Mesendoderm (in vitro differentiated cells): ENCODE measurements at places on chromosomes 4 and X.

GRCh38 chr4:184476695-184477094 lies 2.3 kb upstream of the IRF2 start:
- no peak for DNase-seq

DNA sequence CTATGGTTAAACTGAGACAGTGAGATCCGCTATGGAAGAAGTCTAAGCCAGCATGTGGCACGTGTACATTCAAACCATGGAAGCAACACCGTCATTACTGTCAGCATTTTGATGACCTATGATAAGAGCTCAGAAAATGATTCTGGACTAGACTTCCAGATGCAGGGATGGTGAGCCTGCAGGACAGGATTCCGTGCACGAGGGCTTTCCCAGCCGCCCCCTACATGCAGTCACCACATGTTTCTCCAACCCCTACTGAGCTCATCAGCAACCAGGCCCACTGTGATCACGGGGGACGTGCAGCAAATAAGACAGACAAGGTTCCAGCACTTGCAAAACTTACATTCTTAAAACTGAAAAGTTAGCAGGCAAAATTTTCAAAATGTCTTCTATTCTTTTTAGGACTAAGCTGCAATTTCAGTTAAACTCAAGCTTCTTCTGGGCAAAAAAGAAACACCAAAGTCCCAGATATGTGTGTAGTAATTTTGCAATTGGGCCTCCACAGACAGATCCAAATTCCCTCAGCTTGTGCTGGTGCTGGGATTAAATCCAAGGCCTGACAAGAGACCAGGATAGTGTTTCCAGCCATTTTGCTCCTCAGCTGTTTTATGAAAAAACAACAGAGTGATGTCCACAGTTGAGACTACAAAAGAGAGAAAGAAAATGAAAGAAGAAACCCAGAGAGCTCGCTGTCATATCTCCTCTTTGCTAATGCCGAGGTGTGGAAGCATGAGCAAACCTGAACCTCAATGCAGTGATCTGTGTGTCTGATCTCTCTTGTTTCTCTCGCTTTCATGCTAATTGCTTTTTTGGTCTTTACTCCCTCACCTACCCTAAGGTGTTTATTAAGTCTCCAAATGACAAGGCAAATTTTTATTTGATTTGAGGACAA lies 118.2 kb downstream of the AFAP1 start:
- DNase-seq = no peak

GRCh38 chr4:147580396-147580795 lies 36.8 kb upstream of the TMEM184C start:
- no peak for DNase-seq

- no peak for DNase-seq
These were observed 61.2 kb downstream of the HMGB2 start for GRCh38 chr4:173272996-173273395.

GRCh38 chr4:29459926-29460325 lies 1260.2 kb upstream of the PCDH7 start:
- no peak for DNase-seq

DNA sequence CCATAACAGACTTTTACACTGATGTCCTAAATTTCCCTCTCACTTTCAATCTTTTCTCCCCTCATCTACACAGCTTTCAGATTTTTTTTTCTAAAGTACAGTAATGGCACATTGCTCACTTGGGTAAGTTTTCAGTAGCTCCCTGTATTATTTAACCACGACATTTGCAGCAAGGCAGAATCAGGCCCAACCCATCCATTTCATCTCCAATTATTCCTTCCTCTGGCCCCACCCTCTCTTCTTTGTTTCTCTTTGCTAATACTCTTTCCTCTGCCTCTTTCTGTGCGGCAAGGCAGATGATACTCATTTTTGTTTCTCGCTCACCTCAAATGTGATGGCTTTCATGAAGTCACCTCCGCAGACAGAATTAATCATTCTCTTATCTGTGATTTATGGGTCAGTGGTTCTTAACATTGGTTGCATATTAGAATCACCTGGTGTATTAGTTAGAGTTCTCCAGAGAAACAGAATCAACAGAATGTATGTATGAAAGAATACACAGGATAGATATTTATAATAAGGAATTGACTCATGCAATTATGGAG lies 43.4 kb upstream of the GATB start:
- no peak for DNase-seq

DNA sequence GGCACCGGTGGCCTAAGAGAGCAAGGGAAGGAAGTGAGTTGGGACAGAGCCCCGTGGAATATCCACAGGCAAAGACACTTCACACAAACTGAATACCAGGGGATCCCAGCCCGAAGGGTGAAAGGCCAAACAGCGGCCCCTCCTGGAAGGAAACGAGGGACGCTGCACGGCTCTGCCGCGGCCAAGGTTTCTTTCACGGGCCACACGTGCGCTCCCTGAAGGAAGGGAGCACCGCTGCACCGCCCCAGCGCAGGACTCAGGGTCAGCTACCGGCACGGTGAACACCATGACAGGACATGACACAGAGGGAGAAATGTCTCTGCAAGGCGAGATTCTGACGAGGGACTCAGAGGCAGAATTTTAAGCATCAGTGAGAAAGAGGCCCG lies 31.5 kb upstream of the GTPBP6 start:
- no peak for DNase-seq

- DNase-seq = peak; percentile 64
These were observed 256.3 kb downstream of the CENPC start for GRCh38 chr4:67288964-67289363.

DNA sequence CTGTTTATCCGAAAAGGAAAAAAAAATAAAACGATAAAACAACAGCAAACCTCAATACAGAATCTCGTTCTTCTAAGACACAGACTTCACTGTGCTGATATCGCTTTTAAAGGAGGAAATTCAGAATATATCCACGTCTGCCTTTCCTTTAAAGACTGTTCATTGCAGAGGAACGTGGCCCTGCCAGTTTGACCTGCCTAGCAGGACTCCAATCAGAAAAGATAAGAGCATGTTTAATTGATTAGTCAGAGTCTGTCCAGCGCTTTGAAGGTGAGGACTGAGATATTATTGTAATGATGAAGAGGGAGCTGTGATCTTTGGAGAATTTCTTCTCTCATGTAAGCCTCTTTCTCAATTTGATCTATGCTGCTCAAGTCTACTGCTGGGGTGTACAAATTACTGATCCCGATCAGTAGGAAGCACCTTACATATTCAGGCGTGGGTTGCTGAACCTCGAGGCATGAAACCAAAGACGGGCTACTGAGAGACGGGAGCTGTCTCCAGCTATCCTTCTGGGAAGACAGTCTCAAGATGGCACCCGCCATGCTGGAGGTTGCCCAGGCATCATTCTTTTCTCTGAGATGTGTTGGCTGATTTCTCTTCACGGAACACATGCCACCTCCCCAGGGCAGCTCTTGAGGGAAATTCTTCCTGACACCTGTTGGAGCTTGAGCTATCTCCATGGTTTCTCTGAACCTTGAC lies 146.1 kb downstream of the SHOX start:
- DNase-seq = no peak

- DNase-seq = peak; percentile 76
These were observed 58.2 kb upstream of the DKK2 start for GRCh38 chr4:107094332-107094731.

- peak; percentile 75 for DNase-seq
These were observed 378.3 kb upstream of the PCDH10 start for GRCh38 chr4:132770776-132771175.

DNA sequence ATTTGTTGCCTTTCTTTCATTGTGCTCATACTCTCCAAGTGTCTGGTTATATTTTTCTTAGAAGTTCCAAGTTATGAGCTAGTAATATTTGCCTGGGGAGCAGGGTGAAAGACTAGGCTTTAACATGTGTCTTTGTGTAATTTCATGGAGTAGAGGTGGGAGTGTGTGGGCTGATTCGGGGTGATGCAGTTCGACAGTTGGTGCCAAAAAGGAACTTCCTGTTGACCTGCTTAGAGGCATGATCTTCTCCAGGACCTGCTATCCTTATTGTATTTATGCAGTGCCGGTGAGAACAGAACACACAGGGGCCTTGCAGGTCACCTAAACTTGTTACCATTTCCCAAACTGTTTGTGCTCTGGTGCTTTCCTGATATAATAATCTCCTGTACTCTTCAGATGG lies 21.2 kb downstream of the USP53 start:
- DNase-seq = no peak

DNA sequence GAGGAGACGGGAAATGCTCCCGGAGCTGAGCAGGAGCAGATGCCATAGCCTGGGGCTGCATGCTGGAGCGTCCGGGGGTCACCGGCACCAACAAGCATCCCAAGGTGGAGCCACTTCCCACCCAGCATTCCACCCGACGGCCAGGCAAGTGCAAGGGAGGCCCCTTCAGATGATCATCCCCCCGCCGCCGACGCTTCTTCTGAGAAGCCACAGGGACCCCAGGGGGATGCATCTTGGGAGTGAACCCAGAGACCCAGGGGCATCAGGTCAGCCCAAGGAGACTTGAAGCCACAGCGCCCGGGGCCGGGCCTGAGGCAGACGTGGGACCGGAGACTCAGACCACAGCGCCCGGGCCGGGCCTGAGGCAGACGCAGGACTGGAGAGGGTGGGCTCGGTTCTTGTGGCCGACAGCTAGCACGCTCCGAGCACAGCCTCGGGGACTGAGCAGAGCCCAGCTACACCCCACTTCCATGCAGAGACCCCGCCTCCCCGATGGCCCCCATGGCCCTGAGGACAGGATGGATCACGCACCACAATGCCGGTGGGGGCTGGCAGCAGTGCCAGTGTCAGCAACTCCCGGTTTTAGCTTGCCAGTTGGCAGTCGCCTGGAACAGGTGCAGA lies 33.0 kb upstream of the CPLX1 start:
- no peak for DNase-seq

- no peak for DNase-seq
These were observed 148.2 kb downstream of the FAM47B start for GRCh38 chrX:35090801-35091200.

GRCh38 chr4:96056346-96056934 lies 216.5 kb downstream of the PDHA2 start:
- peak; percentile 21 for DNase-seq

DNA sequence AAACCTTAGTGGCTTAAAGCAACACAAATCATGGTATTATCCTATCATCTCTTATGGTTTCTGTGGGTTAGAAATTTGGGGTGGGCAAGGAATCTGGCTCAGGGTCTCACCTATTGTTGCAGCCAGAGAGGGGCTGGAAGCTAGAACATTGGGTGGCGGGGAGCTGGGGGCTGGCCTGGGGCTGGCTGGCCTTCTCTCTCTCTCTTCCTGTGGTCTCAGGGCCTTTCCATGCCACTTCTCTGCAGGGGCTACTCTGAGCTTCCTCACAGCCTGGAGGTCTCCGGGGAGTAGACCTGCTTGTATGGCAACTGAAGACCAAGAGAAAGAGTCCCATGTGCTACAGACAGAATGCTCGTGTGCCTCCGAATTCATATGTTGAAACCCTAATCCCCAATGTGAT lies 10.7 kb upstream of the XPNPEP2 start:
- no peak for DNase-seq

DNA sequence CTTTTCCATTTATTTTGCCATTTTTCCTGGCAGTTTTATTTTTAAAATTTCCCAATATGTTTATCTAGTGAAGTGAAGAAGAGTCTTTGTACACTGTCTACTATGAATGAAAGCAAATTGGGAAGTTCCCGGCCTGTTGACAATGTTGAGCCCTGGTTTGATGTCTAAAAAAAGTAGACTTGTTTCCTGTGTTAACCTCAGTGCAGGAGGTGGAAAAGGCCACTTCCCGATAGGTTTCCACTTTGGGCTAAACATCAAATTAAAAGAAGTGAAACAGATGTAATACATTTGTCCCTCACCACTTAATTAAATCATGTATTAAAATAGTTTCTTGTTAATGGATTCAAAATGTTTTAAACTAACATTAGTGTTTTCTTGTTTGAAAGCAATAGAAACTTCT lies 30.0 kb downstream of the BBS12 start:
- DNase-seq = no peak

DNA sequence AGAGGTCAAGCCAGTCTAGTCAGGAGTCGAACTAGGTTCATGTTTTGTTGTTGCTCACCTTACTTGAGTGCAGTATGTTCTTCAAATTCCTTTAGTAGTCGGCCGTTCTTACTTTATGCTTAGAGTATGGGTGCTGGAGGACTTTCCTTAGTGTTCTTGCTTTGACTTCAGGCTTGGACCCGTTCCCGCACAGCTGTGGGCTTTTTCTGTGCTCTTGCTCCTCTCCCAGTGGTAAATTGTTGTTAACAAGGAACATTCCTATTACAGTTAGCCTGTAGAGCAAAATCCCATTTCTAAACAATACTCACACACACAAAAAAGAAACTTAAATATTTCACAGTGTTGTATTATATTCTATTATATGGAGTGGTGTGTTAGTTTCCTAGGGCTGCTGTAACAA lies 113.5 kb downstream of the RAP1GDS1 start:
- DNase-seq = no peak

- no peak for DNase-seq
These were observed 57.3 kb downstream of the AGA start for GRCh38 chr4:177384856-177385397.

GRCh38 chr4:147768113-147768512 lies 36.2 kb downstream of the ARHGAP10 start:
- DNase-seq = no peak

DNA sequence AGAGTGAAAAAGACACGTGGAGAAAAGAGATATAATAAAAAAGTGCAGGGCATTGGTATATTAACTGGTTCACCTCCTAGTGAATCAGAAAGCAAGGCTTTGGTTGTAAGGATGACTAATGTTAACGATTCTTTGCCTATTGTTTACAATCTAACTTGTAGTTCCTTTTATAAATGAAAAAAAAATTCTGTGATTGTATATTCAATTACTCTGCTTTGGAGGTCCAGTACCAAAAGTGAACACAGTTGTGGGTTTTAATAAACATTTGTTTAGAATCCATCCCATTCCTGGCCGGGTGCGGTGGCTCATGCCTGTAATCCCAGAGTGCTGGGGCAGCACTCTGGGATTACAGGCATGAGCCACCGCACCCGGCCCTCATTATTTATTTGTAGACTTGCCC lies 36.9 kb upstream of the PRSS12 start:
- DNase-seq = no peak

DNA sequence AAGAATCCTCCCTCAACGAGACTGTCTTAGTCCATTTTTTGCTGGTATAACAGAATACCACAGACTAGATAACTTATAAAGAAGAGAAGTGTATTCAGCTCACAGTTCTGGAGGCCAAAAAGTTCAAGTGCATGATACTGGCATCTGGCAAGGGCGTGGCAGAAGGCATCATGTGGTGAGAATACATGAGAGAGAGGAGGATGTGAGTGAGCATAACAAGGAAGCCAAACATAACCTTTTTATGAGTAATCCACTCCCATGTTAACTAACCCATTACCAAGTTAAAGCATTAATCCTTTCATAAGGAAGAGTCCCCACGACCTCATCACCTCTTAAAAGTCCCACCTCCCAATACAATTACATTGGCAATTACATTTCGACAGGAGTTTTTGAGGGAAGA lies 504.6 kb downstream of the IQCM start:
- no peak for DNase-seq

- DNase-seq = no peak
These were observed 122.5 kb upstream of the TEX13D start for GRCh38 chrX:124209792-124210576.
